T-helper 22 cell (primary cell): ENCODE measurements at places on chromosomes 12 and 14.

- DNase-seq: peak; percentile 79
These were observed 18.0 kb upstream of the DYRK2 start for GRCh38 chr12:67630373-67631088.

- DNase-seq: no peak
These were observed 50.2 kb upstream of the ELK3 start for GRCh38 chr12:96143827-96144565.

DNA sequence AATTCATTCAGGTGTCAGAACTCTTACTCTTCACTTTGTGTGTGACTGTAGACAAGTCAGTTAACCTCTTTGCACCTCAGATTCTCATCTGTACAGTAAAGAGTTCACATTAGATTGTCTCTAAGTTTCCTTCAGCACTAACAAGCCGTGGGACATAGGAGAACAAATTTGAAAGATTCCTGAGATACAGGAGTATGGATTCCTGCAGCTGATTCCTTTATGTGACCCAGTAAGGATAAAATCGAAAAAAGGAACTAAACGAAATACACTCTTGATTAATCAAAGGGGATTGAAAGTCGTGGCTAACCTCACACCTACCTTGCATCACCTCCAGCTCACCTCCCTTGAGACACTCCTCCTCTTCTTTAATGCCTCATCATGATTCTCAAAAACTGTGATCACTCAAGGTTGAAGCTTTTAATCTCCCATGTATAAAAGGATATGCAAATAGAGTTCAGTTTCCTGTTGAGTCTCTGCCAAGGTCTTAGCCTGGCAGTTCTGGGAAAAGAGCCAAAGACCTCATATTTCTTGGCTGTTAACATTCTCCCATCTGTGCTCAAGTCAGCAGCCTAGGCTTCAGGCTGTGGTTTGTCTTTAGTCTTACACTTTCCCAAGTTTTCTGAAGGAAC, 156.6 kb downstream of the DAD1 start:
- no peak for DNase-seq

DNA sequence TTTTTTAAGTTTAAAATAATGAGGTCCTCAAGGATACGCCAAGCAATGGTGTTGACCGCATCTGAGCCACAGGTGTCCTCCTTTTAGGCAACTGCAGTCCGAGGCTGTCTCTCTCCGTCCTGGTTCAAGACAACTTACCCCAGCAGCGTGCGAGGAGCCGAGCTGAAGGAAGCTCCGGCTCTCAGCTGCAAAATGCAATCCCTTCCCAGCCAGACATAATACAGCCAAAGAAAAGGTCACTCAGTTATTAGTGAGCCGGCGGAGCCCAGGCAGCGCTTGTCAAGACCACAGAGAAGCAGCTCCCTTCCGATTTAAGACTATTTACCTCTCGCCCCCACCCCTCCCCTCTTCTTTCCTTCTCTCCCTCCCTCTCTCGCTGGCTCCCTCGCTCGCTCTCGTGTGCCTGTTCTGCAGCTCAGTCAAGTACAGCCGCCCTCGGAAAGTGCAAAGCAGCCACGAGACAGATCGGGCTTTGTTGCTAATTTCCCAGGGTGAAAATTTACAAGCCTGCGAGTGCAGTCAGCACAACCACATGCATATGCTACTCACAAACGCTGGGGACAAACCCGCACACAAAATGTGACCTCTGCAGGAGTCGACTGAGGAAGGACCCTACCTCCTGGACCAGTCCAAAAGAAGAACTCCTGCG, 363 bp upstream of the LMO3 start:
- DNase-seq: no peak

DNA sequence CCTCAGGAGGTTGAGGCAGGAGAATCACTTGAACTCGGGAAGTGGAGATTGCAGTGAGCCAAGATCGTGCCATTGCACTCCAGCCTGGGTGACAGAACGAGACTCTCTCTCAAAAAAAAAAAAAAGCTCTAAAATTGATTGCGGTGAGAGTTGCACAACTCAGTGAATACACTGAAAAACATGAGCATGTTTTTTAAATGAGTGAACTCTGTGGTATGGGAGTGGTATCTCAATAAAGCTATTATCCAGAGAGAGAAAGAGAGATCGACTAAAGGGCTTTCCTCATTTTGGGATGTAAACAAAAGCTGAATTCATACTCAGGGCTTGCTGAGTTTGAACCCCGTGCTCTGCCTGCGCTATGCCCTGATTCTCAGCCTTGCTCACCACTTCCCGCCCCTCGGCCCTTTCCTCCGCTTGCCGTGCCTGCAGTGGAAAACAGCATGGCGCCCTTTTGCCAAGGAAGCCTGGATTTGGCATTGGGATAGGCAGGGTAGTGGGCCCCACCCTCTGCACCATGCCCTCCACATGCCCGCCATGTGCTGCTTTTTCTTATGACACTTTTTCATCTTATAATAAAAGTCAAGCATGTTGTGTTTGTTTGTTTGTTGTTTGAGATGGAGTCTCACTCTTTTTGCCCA, 102.5 kb downstream of the LGMN start:
- DNase-seq: no peak

DNA sequence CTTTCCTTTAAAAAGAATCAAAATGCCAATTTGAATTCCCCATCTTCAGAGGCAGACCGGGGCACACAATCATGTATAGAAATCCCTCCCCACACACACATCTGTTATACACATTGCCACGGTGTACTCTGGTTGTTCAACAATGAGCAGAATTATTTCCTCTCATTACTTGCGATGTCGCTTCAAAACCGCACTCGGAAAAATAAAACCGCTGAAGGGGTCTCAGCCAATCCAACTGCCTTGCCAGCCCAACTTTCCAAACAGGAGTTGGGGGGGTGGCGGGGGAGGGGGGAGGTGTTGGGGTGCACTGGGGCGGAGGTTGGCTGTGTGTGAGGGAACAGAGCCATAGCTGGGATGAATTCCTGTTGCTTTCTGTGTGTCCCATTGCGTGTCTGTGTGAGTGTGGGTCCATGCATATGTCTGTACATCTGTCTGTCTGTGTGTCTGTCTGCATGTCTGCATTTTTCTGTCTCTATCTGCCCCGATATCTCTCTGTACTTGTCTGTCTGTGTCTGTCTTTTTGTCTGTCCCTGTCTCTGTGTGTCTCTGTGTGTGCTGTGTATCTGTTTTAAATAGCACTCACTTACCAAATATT, 163.6 kb upstream of the TBX3 start:
- no peak for DNase-seq

GRCh38 chr12:63020269-63020668, 85.3 kb upstream of the PPM1H start:
- no peak for DNase-seq

DNA sequence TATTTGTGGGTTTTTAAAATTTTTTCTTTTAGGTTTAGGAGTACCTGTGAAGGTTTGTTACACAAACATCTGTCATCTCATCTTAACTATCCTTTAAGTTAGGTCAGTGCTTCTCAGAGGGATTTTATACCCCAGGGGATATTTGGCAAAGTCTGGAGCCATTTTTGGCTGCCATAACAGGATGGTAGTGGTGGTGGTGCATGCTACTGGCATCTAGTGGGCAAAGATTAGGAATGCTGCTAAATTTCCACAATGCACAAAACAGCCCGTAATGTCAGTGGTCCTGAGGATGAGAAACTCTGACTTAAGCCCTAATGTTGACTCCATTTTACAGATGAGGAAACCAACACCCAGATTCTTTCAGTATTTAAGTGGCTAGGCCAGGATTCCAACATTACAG, 85.2 kb upstream of the MYF6 start:
- DNase-seq: no peak

- no peak for DNase-seq
These were observed 47.7 kb upstream of the MAP3K9 start for GRCh38 chr14:70856851-70857495.

- no peak for DNase-seq
These were observed 16.6 kb downstream of the ACTR10 start for GRCh38 chr14:58216544-58216943.

DNA sequence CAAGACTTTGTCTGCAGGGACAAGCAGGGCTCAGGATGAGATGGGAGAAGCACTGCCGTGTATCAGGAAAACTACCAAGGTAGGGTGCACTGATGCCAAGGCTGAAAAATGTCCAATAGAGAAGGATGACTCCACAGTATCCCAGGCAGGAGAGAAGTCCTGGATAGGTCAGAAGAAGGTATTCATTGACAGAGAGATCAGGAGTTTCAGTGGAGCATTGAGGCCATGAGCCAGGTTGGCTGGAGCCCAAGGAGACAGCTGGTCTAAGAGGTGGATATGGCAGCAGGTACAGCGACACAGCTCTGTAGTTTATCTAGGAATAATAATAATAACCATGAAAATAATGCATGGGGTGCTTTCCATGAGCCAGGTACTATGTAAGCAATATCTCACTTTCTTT, 180.9 kb downstream of the EXOC5 start:
- DNase-seq: no peak

DNA sequence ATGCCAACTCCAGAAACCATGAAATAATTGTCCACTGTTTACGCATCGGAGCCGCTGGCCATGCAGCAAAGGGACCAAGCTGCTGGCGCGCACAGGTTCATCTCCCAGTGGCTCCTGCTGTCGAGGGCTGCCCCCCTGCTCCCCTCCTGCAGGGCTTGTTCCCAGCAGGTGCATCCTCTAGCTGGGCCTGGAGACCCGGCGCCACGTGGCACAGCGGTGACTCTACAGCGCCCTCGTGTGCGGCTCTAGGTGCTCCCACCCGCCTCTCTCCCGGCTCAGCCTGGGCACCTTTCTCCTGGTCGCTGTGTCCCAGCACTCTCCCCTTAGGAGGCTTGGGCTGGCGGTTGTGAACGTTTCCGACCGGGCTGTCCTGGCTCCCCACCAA, 37.5 kb upstream of the INF2 start:
- no peak for DNase-seq

GRCh38 chr14:22769369-22769768, 2.9 kb downstream of the OXA1L start:
- no peak for DNase-seq

DNA sequence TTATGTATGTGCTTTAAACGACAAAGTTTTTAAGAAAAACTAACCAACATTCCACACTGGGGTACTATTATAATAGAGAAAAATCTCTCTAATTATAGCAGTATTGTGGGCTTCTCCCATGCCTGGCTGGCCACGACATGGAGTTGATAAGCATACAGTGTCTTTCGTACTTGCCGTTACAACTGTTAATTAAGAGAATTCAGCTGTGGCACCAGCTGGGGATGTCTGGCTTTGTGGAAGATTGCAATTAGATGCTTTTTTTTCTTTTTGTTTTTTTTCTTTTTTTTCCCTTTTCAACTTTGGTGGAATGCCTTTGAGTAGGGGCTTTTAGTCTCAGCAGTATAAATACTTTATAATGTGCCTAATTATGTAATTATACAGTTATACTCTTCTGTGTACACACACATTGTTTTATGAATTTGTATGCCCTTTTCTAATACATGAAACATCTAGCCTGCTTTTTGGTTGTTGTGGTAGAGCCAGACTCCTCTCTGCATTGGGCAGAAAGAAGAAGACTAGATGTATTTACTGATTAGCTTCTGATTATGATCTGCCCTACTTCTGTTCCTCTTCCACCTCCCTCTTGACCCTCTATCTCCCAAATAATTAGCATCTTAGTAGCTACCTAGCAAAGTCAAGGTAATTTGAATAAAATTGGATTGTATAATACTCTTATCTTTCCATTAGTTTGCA, 76.4 kb downstream of the SUSD6 start:
- no peak for DNase-seq

- DNase-seq: no peak
These were observed 63.7 kb downstream of the RFX4 start for GRCh38 chr12:106646472-106646871.

DNA sequence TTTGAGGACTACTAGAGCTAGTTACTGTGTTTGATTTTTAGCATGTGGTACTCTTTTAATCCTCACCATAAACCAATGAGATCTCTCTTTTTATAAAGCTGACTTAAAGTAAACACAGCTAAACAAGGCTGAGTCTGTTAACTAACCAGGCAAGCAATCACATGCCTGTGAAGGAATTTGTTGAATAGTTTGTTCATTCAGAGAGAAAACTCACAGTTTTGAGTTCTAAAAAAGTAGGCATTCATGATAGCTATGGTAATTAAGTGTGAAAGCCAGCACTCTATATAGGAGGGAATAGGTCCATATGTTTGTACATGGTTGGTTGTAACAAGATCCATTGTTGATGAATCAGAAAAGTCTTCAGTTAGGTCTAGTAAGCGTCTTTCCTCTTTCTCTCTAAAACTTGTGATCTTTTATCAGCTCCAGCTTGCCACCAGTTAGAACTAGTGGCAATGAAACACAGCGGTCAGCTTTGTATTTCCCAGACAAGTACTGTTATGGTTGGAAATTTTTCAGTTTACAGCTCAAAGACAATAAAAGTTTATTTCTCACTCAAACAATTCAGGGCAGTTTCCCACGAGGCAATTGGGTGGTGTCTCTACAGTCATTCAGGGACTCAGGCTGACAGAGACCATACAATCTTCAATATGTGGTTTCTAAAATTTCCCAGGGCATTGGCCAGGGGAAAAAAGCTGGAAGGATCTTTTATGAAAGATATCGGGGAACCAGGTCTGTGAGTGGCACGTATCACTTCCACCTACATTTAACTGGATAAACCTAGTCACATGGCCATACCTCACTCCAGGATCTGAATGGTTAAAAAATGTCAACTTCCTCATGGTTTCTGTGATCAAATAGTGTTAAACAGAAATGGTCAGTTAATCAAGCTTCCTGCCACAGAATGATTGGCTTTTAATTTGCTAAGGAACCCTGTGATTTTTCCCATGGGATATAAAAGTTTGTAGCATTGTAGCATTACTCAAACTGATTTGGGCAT, 203.1 kb downstream of the KIF21A start:
- DNase-seq: no peak

DNA sequence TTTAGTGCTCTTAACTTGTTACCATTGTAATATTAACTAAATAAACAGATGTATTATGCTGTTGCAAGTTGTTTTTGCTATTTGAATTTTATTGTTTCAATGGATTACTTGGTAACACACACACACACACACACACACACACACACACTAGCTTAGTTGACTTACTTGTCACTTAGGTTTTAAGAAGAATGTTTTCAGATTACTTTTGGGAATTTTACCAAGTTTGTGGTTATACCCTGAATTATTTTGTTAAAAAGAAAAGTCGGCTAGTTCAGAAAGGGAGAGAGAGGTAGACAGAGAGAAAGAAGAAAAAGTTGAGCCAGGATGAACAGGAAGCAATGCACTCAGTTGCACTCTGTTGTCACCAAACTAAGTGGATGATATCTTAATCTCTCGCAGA, 5.3 kb downstream of the SSTR1 start:
- DNase-seq: no peak

- no peak for DNase-seq
These were observed 210.6 kb upstream of the EGLN3 start for GRCh38 chr14:34161351-34162082.

DNA sequence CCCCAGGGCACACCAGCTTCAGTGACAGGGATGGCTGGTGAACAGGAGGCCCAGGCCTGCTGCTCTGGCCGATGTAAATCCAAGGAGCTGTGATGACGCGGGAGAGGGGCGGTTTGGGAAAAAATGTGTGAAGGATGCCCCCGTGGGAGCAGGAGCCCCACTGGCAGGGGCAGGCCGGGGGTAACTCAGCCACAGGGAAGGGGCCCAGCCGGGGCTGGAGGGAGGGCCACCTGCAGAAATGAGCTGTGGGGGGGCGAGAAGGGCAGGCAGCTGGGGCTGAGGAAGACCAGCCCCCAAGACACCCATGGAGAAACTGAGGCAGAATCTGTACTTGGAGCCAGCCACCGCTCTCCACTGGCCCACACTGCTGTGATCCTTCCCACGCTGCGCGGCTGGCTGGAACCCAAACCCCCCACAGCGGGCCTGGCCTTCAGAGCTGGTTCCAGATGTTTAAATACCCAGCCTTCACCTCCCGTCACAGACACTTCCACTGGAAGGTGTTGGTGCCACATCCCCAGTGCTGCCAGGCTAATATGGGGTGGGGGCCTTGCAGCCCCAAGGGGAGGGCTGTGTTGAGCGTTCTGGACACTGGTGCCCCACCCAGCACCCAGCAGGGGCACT, 28.5 kb upstream of the ANKRD9 start:
- no peak for DNase-seq
